ENCODE measurements at places on chromosomes 5 and 9.

- peak; percentile 28 for DNase-seq
Measured at GRCh38 chr5:61162832-61163567, 732 bp upstream of the SMIM15 start.

DNA sequence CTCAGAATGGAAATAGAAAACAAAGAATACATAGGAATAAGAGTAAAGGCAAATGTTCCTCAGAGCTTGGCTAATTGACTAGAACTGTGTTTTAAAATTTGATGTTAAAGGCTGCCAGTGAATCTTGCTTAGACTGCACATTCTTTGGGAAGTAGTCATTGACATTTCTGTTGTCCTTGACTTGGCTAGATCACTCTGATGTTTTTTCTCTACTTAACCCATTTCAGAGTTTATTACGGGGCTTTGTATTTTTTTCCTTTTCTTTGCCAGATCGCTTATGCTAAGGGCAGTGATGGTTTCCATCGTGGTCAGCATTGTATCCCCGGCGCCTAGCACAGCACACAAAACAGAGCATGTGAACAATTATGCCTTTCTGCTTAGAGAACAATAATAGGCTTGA, 1126.7 kb upstream of the CDH9 start:
- DNase-seq = no peak

DNA sequence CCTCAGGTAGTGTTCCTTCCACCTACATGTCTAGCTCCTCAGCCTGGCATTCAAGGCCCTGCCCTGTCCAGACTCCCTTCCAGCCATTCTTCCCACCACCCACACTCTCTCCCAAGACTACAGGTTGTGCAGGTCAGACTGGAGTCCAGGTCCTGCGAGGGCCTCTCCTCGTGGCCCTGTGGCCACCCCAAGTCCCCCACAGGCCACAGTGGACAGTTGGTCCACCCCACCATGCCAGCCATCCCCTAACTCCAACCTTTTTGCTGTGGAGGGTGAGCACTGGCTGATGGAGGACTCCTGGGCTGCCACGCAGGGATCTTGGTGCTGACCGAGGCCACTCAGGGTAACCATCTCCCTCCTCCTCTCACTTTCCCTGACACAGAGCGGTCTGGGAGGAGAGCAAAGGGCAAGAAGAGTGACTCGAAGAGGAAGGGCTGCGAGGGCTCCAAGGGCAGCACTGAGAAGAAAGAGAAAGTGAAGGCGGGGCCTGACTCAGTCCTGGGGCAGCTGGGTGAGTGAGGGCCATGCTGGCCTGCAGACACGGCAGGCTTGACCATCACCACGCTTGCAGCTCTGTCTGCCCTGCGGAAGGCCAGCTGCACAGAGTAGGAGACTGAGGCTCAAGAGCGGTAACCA, 51.0 kb downstream of the JADE2 start:
- DNase-seq = no peak

DNA sequence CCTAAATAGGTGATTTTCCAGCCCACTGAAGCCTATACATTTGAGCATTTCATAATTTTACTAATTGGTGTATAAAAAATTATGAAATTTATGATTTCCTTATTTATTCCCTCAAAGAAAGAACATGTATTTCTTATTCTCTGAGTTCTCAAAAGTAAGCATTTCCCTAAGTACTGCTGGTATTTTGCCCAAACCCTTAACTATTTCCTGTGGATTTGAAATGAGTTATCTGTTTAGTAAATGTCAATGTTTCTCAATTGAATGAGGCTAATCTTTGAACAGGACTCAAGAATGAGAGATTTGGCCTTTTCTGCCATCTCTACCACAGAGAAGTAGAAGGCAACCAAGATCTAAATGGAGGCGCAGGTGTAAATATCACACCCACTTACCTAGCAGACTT, 751.7 kb downstream of the TLE1 start:
- no peak for DNase-seq

DNA sequence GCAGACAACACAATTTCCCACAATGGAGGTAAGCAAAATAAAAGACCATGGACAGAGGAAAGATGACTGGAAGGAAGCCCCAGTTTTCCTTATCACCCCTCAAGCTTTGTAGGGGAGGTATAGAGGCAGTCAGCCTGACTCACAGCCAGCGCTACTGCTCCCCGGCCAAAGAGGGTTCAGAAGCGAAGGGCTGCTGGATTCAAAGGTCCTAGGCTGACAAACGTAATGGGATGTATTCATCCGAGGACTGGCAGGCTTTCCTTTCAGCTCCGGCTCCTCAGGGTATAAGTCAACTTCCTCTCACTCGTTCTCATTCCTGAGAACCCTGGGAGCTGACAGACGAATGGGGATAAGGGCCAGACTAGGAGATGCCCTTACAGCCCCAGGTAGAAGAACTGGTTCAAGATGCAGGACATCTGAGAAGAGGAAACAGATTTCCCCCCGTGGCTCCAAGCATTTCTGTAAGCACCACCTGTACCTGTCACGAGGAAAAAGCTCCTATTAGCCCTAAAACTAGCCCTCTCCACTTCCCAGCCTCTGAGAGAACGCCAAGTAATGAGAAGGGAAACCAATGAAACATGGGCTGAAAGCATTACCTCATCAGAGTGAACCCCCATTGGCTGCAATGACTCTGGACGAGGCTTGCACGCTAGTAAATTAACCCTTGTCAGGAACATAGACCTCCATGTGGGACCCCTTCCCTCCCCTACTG, 22.1 kb upstream of the FAM13B start:
- no peak for DNase-seq

- peak; percentile 25 for DNase-seq
Measured at GRCh38 chr9:106286249-106286648, 576.7 kb upstream of the ZNF462 start.

DNA sequence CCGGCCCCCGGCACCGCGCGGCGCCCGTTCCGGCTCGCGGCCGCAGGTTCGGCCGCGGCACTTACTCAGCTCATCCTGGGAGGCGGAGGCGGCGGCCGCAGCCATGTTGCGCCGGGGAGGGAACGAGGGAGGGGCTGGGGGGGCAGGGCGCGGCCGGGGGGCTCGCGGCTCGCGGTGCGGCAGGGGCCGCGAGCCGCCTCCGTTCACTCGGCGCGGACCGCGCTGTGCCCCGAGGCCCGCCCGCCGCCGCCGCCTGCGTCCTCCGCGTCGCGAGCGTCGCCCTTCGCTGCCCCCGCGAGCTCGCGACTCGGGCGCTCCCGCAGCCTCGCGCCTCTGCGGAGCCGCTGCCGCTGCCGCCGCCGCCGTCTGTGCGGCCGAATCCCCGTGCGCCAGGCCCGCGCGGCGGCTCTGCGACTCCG, 735 bp downstream of the ECPAS start:
- no peak for DNase-seq

DNA sequence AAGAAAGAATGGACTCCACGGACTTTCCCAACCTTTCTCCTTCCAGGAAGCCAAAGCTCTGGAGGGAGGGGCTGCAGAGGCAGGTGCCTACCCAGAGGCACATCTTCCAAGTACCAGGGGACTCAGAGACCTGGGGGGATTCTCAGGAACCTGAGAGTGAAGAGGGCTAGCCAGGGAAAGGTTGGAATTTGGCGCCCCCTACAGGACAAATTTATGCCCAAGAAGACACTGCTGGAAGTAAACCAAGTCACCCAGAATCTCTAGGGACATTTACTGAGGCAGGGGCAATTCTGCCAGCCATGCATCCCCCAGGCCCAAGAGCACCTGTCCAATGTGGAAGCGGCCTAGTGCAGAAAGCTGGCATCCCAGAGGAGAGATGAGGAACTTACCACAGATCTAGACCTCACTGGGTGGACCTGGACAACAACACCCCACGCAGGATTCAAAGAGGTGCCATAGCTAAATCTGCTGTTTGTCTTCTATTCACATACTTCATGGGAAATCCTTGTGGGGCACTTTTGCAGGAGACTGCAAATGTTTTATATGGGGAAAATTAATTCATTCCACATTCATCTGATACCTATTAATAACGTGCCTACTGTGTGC, 25.9 kb upstream of the IDNK start:
- DNase-seq = peak; percentile 30

GRCh38 chr9:77161191-77161590, 16.1 kb upstream of the VPS13A start:
- no peak for DNase-seq

GRCh38 chr5:33319151-33319550, 121.6 kb upstream of the TARS1 start:
- DNase-seq = no peak

DNA sequence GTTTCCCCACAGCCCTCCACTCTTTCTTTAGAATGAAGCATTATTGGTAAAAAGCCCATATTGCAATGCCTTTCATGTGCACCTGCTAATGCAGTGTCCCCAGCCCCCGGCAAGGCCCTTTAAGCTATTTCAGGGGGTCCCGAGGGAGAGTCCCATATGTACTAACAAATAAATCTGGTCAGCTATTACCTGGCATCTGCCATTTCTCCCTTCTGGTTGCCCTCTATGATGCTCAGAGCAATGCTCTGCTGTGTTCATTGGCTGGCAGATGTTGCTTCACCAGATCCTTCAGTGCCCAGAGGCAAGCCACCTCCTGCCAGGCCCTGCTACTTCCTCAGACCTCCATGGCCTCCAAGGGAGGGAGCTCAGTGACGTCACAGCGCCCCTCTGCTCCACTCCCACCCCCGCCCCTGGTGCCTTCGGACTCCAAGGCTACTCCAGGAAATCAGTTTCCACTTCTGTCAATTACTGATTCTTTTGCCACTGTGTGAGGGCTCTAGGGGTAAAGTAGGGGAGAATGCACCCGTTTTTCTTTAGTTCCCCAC, 201.1 kb upstream of the GLRA1 start:
- DNase-seq = peak; percentile 71

- no peak for DNase-seq
Measured at GRCh38 chr9:16421532-16421931, 448.9 kb downstream of the BNC2 start.

GRCh38 chr9:113992276-113992951, 85.7 kb downstream of the AMBP start:
- peak; percentile 9 for DNase-seq

DNA sequence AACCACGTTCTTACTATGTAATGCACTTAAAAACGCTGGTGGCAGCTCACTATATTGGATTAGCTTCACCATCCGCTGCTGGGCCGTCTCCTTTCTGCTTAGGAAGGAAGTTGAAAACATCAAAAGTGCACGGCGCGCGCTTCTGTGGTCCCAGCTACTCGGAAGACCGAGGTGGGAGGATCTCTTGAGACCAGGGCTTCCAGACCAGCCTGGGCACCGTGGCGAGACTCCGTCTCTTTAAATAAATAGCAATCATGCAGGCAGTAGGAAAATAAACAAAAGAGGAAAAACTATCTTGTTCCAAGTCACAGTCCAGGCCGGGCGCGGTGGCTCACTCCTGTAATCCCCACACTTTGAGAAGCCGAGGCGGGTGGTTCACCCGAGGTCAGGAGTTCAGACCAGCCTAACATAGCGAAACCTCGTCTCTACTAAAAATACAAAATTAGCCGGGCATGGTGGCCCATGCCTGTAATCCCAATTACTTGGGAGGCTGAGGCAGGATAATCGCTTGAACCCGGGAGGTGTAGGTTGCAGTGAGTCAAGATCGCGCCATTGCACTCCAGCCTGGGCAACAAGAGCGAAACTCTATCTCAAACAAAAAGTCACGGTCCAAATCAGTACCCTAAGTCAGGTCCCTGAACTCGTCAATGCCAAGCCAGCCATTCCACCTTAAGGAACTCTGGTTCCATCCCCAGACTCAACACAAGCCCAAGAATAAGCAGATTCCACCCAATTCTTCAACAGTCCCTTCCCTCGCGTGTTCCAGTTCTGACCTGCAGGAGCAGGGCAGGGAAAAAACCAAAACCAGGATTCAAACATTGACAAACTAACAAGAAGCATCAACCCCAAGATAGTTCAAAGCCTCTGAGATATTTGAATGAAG, 1.0 kb upstream of the GOLGA1 start:
- peak; percentile 28 for DNase-seq

- no peak for DNase-seq
Measured at GRCh38 chr5:10018201-10019069, 231.3 kb downstream of the ATPSCKMT start.

- no peak for DNase-seq
Measured at GRCh38 chr9:105308461-105309341, 64.2 kb downstream of the SLC44A1 start.

GRCh38 chr9:131405428-131405827, 11.5 kb downstream of the PRRC2B start:
- DNase-seq = no peak

DNA sequence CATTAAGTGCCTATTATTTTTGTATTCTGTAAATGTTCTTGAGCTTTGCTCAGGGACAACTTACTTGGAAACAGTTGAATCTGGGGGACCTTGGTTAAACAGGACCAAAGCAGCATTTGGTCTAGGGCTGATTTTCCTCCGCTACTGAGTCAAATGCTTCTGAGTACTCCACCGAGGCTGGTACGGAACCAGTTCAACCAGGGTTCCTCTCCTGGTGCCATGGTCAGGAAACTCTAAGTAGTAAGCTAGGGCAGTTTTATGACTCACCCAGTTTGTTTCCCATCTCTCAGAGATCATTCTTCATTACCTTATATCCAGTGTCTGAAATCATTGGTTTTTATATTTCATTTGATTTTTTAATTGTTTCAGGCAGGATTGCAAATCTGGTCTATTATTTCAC, 111.9 kb upstream of the TNFAIP8 start:
- no peak for DNase-seq

DNA sequence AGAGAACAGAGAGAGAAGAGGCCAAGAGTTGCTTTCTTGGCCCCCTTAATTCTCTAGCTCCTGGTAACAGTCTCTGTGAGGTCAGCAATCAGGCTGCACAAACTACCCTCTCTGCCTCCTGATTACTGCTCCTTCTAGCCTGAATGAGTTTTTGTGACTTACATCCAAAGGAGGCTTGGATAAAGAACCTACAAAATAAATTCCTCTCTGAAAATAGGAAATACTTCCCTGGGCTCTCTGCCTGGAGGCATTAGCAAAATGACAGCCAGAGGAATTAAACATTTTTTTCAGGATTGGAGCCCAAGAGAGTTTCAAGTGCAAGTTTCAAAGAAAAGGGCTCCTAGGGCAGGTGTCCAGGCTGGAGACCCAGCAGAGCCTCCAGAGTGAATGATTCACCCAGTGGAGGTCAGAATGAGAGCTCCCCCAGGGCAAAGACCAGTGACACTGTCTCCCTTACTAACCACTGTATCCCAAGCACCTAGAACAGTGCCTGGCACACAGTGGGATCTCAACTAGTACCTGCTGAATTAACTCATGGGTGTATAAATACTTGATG, 162.5 kb downstream of the SPOCK1 start:
- no peak for DNase-seq

GRCh38 chr5:76852772-76853171, 3.0 kb downstream of the S100Z start:
- no peak for DNase-seq
